Calu3 (cell line): ENCODE measurements at places on chromosomes 5 and 9. TPM values are rescaled to one million over a fixed set of nuclear protein-coding genes. Genes with fewer than 3 reads are reported as not detected.

DNA sequence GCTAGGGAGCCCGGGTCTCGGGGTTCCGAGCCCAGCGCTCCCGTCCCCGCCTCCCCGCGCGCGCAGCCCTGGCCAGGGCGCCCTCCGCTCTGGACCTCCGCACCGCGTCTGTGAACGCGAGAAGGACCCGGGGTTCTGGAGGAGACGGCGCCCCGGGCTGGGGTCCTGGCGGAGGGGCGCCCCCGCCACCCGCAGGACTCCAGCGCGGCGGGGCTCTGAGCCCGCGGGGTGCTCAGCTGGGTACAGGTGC, 431 bp downstream of the TMOD1 start:
- no peak for DNase-seq

GRCh38 chr5:31887556-31887955, 248.6 kb downstream of the PDZD2 start:
- no peak for DNase-seq

GRCh38 chr9:20671635-20672034, 12.4 kb upstream of the FOCAD start:
- DNase-seq, result no peak

DNA sequence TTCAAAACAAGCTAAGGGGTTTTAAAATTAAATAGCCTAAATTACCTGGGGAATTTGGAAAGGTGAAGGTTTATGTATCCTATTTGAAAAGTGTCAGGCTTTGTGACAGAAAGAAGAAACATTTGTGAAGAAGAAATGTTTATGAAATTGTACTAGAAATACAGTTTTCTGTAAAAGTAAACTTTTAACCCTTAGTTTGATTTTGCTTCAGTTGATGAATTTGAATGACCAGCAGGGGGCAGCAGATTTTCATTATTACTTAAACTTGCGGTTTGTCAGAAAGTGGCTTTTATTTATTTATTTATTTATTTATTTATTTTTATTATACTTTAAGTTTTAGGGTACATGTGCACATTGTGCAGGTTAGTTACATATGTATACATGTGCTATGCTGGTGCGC, 58.1 kb downstream of the NNT start:
- DNase-seq, result peak; percentile 41

Gene OLFM1
- total RNA-seq, result 5.5 and 7.9 TPM in 2 replicates

DNA sequence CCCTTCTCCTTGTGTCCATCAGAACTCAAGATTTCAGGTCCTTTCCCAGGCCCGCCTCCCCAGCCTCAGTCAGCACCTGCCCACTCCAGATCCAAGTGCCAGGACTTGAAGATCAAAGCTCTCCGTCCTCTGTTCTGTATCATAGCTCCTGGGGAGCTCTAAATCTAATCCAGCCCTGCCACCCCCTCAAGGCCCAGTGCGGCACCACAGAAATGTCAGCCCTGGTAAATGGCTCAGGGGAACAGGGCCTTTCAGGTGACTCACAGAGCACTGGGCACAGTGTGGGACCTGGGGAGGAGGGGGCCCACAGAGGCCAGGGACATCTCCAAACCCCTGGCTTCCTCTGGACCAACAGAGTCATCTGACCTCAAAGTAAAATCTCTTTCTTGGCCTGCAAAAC, 6.0 kb downstream of the CSF2 start:
- no peak for DNase-seq

GRCh38 chr9:110021891-110022290, 186.1 kb downstream of the C9orf152 start:
- no peak for DNase-seq
